ENCODE measurements at places on chromosomes 1 and 21.
A peak's percentile ranks its signal among the peaks of the same experiment; 100 is the strongest.

GRCh38 chr1:115976921-115977498, 697 bp downstream of the SLC22A15 start:
- DNase-seq: no peak

DNA sequence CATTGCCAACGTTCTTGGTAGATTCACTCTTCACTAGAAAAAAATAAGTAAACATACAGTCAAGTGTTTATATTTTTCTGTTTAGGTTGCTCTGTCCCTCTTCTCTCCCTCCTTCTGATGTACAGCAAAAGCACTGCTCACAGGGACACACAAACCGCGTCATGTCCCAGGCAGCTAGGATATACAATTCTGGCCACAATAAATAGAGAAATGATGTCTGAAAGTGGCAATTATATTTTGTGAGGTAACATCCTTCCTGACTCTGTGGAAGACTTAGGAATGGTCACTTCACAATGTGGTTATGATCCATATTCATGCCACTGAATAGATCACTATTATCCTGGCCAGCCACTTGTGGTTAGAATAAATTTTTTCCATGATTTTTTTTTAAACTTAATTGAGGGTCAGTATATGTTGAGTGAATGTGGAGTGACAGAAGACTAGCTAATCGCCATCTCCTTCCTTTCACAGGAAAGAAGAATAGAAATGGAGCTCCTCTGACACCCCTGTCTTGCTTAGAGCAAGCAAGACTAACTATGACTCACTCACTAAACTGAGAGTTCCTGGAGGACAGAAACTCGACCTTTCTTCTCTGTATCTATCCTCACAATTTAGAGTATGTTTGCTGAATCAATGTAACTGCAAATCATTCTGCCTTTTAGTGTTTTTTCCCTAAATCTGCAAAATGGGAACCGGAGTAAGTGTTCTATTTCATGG, 54.0 kb downstream of the ZNHIT6 start:
- no peak for DNase-seq

DNA sequence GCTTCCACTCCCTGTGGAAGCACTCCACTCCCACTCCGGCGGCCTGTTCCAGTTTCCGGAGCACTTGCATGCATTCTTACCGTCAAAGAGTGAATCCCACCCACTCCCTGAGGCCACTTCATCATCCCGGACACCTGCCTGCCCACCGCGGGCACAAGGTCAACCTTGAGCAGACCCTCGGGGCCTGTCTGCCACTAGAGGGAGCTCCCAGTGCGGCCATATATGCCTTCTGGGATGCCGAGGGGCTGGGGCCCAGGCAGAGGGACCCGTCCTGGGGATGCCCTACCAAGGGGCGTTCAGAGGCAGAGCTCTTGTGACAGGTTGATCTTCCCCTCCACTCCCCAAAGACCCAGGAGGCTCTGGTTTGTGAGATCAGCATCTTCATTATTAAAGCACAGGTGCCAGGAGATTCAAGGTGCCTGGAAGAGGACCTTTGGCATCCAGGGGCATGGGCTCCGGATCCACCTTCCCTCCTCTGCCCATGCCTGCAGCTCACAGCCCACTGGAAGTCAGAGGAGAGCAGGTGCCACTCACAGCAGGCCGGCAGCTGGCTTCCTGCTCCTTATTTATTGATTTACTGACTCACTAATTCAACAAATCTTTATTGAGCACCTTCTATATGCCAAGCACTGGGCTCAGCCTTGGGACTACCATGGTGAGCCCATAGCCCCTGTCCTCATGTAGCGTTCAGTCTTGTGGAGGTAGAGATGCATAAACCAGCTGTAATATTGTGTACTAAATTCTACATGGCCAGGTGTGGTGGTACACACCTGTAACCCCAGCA, 47.3 kb downstream of the UBIAD1 start:
- DNase-seq: no peak

DNA sequence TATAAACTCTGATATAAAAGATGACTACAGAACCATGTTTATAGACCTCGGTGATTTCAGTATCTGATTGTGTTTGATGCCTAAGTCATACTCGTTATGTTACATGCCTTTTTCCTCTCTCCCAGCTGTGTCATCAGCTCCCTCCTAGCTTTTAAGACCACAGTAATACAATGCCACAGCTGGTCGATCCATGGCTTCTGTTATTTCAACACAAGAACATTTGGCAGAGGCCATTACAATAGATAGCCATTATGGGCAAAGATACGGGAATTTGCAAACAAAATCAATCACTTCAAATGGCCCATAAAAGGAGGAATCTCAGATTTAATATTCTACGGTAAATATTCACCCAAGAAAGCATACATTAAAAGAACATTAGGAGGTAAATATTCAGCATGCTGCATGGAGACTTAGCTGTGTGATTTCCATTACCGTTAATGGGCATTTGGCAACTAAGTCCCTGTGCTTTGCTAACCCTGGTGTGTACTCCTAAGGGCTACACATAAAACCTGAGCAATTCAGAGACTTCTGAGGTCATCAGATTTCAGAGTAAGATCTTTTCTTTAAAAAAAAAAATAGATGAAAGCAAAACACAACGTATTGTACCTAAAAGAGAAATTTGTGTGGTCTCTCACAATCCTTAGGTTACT, 153.4 kb downstream of the PIGK start:
- no peak for DNase-seq

- no peak for DNase-seq
These were observed 973.2 kb downstream of the NCAM2 start for GRCh38 chr21:21971384-21971783.

GRCh38 chr1:25773441-25774125, 26.4 kb upstream of the SELENON start:
- no peak for DNase-seq

- no peak for DNase-seq
These were observed 2.9 kb downstream of the RIPK4 start for GRCh38 chr21:41763996-41764395.

- DNase-seq: no peak
These were observed 276.3 kb upstream of the GJB5 start for GRCh38 chr1:34478515-34479076.

DNA sequence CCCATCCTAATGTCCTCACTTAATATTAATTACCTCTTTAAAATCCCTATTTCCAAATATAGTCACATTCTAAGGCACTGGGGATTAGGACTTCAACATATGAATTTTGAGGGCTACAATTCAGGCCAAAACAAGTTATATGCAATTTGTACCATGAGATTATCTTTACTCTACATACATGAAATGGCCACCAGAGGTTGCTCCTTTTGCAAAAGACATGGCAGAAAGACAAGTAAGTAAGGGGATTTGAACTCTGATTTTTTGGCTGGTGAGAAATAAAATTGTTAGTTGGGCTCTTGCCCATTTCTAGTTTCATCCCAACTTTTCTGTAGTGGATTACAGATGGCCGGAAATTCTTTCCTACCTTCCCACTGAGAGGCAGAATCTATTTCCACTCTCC, 4.8 kb upstream of the ALG6 start:
- peak; percentile 5 for DNase-seq

DNA sequence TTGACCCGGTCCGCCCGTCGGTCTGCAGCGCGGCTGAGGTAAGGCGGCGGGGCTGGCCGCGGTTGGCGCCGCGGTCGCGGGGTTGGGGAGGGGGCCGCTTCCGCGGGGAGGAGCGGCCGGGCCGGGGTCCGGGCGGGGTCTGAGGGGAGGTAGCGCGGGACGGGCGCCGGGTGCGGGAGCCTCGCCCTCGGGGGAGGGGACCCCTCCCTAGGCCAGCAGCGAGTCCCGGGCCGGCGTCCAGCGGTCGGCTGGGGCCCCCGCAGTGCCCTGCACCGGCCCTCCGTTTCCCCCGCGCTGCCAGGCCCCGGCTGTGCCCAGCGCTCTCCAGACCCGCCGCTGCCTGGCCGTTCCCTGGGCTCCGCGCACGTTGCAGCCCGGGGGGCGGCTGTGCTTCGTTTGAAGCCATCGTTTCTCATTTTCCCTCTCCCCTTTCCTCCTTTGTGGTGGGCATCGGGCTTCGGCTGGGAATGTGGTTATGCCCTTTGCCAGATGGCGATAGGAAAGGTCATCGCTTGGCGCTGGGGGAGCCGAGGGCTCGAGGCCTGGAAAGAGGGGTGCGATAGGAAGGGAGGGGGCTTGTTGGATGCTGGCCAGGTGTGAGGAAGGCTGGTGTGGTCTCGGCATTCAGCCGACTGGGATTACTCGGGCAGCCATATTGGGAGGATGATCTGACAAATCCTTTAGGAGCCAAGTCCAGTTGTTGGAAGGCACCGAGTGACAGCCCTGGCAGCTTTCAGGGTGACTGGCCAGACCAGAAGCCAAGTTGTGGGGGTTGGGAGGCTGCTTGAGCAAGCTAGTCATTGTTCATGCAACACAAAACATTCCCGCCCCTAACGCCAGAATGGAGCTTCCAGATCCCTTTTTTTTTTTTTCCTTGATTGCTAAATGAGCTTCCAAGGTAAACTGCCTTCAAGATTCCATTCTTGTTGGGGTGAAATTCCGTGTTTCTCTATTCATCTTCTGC, 753 bp downstream of the KIF1B start:
- no peak for DNase-seq

- DNase-seq: no peak
These were observed 72.3 kb upstream of the ACTRT2 start for GRCh38 chr1:2948751-2949680.

DNA sequence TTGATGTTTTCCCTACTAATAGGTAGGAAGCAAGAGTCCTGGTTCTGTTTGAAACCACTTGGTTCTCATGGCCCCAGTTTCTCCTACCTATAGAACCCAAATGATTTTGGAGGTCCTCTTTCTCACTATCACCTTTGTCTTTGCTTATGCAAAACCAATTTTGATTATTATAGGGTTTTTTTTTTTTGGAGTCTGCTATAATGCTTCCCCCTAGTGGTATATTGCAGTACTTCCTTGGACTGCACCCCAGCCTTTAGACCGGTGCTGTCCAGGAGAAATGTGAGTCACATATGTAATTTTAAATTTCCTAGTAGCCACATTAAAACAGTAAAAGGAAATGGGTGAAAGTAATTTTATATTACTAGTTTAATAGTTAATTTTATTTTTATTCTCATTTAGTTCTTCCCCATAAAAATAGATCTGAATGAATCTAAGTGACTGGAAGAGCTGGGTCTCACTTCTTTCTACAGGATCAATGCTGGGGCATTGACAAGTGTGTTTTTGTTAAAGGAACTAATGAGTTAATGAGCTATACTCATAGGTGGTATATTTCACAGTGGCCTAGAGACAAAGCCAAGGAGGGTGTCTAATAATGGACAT, 10.6 kb downstream of the FCMR start:
- DNase-seq: peak; percentile 63

GRCh38 chr21:41817877-41818855, 51.3 kb upstream of the RIPK4 start:
- no peak for DNase-seq

DNA sequence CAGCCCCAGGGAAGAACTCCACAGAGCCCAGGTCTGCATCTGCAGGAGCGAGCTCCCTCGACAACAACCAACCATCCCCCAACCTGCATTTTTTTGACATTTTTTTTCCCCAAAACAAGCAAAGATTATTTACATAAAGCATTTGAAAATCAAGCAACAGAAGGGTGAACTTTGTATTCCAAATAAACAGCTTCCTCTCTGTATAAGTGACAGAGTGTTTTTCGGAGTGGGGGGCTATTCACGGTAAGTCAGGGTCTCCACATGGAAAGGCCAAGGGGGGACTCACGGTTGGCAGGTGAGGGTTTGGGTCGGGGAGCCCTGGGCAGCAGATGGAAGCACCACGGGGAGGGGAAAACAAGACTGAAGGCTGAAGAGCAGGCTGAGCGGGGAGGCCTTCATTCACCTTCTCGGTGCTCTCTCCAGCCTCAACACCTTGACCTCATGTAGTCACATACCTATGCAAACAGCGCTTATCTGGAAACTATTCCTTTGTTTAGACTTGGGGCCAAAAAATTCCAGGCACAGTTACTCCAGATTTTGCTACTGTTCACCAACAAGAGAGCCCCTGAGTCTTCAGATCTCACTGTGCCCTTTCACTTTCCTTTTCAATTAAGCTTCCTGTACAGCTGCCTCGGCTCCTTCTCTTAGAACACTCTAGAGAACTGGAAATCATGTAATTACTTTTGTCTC, 27.6 kb downstream of the C2CD2 start:
- peak; percentile 79 for DNase-seq

DNA sequence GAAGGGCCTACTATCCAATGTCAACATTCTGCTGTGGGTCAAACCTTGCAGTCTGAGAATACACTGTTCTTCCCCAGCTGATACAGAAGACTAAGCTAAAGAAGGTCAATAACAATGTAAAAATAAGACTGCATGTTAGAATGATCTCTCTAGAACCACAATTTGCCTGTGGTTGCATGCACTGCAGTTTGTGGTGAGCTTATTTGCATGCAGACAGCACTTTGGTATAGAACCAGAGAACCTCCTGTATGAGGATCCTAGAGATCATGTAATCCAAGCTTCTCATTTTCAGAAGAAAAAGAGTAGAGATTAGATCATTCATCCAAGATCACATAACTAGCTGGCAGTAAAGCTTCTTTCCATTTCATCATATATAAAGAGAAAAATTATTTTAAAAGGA, 15.8 kb downstream of the SYNJ1 start:
- no peak for DNase-seq
